ENCODE measurements at places on chromosomes 16 and 17.

GRCh38 chr17:1469231-1469852, 13.3 kb upstream of the CRK start:
- no peak for DNase-seq

- no peak for DNase-seq
Measured at GRCh38 chr17:71477356-71477755, 643.5 kb upstream of the SOX9 start.

- DNase-seq = no peak
Measured at GRCh38 chr17:50097455-50097854, 2.3 kb downstream of the PDK2 start.

- DNase-seq = peak; percentile 98
Measured at GRCh38 chr17:47895856-47896671, at the start of gene SP2. Gene SP2 (plus strand): TSS chr17:47896236. CDS start chr17:47896287, 51 bp downstream.
